ENCODE measurements at places on chromosomes 6 and 20.

DNA sequence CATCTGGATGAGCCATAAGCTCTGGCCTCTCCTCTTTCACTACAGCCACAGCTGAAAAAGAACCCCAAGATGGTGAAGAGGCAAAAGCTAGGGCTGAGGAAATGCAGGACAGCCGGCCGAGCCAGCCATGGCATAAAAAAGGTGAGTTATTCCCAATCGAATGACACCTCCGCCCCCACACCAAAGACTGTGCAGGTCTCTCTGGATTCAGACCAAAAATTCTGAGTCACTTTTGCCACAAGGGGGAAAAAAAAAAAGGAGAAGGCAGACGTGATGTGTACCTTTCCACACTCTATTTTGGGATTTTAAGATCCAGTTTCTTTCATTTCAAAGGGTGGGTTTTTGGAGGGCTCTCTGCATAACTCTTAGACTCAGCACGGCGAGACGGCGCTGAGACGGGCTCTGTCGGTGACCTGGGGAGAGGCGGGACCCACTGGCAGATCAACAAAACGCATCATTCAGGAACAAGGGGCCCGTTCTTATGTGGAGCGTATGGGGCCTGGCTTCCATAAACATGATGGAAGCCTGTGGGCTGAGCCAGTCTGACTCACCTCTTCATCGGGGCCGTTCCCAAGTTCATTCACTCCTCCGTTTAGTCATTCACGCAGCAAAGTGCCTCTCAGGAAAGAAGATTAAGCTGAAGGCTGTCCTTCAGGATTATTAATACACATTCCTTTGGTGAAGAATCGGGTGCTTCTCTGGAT, 54.8 kb downstream of the NFATC2 start:
- DNase-seq, result no peak

GRCh38 chr6:125277838-125278237, 23.9 kb downstream of the HDDC2 start:
- no peak for DNase-seq

DNA sequence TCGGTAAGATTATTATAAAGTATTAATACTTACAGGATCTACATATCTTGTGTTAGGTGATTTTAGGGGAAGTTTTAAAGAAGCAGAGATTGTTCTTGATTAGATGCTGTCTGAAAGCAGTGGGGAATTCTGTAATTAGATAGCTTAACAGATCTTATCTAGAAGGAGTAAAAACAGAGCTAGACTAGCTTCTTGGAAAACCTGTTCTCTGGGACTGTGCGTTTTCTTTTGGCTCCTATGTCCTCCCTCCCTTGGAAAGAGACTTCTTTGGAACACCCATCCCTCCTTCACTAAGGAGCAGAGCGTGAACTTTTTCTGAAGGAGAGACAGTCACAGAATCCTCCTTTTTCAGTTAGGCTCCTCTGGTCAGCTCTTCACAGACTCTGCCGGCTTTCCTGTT, 83.5 kb upstream of the ZNF184 start:
- no peak for DNase-seq

GRCh38 chr6:74568861-74569260, 637.0 kb downstream of the COL12A1 start:
- no peak for DNase-seq
